ENCODE measurements at places on chromosomes 2 and 18. TPM values are rescaled to one million over a fixed set of nuclear protein-coding genes. Genes with fewer than 3 reads are reported as not detected.
A peak's percentile ranks its signal among the peaks of the same experiment; 100 is the strongest.

TCF7L1 gene
- total RNA-seq, result 8.5 TPM

SLC23A3 gene
- 1.3 TPM for total RNA-seq

TEX44 gene
- total RNA-seq, result not detected

SLC35G4 gene
- not detected for total RNA-seq

GPR55 gene
- not detected for total RNA-seq

SLC39A10 gene
- total RNA-seq, result 32.9 TPM

CNGA3 gene
- not detected for total RNA-seq

KYNU gene
- total RNA-seq, result not detected

ANKRD62 gene
- not detected for total RNA-seq

RPRM gene
- total RNA-seq, result not detected

ATRAID gene
- 111 TPM for total RNA-seq

HAT1 gene
- 60.2 TPM for total RNA-seq

MPHOSPH10 gene
- 18.9 TPM for total RNA-seq

FHOD3 gene
- total RNA-seq, result 0.14 TPM

GRCh38 chr2:142582317-142582716 lies 295.1 kb upstream of the KYNU start:
- no peak for DNase-seq

GRCh38 chr2:36407413-36407812 lies 51.8 kb downstream of the CRIM1 start:
- DNase-seq, result peak; percentile 51

- peak; percentile 44 for DNase-seq
Measured at GRCh38 chr2:99881901-99882591, 260.3 kb downstream of the AFF3 start.

DNA sequence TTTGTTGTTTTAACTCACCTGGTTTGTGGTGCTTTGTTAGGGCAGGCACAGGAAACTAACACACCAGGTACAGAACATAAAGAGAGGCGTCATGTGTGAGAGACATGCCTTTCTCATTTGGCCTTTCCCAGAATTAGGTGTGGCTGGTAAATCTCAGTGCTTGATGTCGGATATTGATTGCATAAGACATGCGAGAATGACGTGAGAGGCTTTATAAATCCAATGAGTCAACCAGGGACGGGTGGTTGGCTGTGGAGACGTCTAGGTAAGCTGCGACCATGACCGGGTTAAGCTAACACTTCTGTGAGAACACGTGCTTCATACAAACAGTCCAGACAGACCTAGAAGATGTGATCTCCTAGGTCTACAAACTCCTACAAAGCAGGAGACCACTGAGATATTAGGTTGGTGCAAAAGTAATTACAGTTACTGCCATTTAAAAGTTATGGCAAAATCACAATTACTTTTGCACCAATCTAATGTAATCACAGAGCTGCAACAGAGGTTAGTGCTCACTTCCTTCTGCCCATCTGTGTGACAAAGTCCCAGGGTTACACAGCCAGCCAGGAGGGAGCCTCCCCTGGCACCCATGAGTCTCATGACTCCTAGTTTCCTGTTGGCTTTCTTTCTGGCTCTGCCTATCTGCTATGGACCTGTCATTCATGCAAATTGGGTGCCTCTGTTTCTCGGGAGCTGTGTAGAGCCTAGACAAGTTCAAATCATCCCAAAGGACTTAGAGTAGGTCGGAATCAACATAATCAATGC lies 98.9 kb upstream of the ATP8B1 start:
- no peak for DNase-seq

- no peak for DNase-seq
Measured at GRCh38 chr2:163420604-163421003, 315.2 kb downstream of the FIGN start.

GRCh38 chr2:202017940-202018339 lies 15.7 kb upstream of the FZD7 start:
- DNase-seq, result no peak

DNA sequence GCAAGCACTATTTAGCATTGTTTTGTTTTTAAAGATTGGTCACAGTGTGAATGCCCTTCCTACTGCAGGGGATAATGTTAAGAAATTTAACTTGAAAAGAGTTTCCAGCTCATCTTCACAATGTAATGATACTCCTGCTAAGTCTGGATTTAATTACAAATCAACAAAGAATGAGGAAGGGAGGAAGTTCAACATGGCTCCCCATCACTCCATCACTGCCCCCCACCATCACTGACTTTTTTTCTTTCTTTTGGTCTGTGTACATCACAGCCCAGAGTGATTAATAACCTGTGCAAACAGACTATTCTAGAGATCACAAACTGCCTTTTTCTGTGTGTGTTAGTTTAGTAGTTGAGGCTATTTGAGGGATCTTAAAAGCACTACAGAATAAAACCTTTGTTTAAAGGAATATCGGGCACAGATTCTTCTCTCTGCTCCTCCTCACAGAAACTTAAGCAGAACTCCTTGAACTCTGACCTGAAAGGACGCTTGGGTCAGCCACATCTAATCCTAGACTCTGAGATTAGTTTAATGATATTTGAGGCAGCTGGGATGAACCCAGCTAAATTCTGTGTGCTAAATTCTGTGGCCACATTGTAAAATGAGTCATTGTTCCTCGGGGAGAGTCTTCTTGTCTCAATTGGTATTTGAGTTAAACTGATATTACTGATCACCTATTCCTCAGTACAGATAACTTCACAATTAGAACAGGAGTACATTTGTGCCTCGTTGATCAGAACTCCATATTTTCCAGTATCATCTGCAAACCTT lies 47.8 kb downstream of the SATB2 start:
- DNase-seq, result no peak

GRCh38 chr18:68803356-68803755 lies 5.5 kb downstream of the CCDC102B start:
- DNase-seq, result no peak

DNA sequence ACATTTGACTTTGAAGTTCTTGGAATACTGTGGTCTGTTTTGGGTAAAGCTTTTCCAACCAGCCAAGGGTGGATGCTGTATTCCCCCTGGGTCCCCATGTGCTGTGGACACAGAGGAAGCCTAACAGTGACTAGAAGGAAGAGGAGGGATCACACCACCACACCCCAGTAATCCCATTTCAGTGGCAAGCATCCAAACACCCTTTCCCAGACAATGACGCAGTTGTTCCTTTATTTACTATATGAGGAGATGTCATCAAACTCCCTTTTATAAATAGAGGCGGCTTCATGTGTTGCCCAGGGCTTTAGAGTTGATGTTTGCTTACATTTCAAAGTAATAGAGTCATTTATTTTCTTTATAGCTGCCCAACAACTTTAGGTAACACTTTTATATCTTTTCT lies 959.4 kb upstream of the GYPC start:
- DNase-seq, result no peak

DNA sequence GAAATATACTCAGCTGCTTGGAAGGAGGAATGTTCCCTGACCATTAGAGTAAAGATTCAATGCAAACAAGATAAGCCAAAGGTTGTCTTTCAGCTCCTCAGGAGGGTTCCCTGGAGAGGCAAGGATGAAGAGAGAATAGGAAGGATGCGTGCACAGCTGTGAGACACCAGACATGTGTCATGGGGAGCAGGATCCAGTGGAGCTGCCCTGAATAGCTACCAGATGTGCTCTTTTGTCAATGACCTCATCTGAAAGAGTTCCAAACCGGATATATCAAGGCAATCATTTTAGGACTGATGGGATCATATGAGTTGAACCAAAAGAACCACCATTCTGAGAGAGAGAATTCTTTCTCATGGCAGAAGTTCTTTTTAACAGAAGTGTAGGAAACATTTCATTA lies 490.6 kb downstream of the IRS1 start:
- DNase-seq, result no peak

GRCh38 chr2:141555876-141556470 lies 574.8 kb downstream of the LRP1B start:
- no peak for DNase-seq

GRCh38 chr18:47191961-47192360 lies 15.8 kb upstream of the IER3IP1 start:
- DNase-seq, result peak; percentile 55

- no peak for DNase-seq
Measured at GRCh38 chr2:34317797-34318196, 718.7 kb upstream of the FAM98A start.

- DNase-seq, result peak; percentile 25
Measured at GRCh38 chr2:223122781-223123180, 70.8 kb downstream of the KCNE4 start.

DNA sequence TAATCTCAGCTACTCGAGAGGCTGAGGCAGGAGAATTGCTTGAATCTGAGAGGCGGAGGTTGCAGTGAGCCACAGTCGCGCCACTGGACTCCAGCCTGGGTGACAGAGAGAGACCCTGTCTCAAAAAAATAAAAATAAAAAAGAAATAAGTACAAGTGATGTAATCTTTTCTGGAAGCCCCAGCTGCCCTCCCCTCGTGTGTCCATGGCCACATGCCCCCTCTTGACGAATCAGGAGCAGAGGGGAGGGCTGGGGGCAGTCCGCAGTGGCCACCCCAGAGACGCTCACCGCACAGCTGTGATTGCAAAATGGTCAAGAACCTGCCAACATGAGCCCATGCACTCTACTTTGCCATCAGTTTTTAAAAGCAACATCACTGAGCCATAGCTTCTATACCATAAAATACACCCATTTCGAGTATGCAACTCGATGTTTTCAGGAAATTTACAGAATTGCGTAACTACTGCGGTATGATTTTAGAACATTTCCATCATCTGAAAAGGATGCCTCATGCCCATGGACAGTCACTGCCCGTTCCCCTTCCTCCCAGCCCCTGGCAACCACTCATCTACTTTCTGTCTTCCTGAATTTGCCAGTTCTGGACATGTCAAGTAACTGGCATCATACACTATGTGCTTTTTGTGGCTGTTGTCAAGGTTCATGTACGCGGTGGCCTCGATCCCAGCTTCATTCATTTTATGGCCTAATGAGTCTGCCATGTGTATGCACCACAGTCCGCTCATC lies 88.1 kb downstream of the NDUFA10 start:
- no peak for DNase-seq

DNA sequence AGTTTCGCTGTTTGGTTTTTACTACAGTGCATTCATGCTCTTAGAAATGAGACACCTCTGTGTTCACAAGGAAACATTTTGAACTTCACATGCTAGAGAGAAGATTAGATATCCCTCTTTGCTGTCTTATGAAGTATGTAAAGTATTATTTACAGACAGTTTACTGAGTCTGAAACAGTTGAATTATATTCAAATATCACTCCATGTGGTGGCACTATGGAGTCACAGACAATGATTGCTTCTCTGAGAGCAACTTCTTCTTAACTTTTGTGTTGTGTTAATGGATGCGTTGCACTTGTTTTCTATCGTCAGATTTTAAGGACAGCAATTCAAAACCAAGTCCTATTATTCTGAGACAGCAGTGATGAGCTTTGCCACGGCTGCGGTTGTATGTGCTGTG lies 823.6 kb downstream of the GALR1 start:
- DNase-seq, result no peak

- no peak for DNase-seq
Measured at GRCh38 chr2:131145040-131145439, 39.9 kb downstream of the PLEKHB2 start.

DNA sequence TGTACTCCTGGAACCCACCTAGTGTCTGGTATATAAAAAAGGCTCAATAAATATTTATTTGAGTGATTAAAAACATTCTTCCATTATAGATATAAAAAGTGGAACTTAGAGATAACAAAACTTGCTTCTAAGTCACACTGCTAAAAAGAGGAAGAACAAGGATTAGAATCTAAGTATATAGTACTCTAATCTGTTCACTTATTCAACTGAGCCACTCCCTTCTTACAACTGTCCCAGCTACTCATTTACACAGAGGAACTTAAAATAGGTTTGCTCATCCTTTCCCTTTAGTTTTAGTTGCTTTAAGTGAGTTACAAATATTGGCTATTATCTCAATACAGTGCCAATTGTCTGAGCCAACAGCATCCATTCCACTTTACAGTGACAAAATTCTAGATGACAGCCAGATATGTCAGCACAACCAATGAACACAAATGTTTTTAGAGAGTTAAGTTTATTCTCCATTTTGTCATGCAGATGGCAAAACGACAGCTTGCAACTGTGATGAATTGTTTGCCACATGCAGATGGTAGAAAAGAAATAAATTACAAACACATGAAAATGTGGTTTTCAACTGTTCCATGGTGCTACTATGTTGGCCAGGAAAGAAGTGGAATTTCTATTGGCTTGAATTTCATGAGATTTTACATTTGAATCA lies 280.7 kb upstream of the ZC3H15 start:
- DNase-seq, result no peak

- DNase-seq, result no peak
Measured at GRCh38 chr2:111042772-111043771, 77.6 kb upstream of the BCL2L11 start.

DNA sequence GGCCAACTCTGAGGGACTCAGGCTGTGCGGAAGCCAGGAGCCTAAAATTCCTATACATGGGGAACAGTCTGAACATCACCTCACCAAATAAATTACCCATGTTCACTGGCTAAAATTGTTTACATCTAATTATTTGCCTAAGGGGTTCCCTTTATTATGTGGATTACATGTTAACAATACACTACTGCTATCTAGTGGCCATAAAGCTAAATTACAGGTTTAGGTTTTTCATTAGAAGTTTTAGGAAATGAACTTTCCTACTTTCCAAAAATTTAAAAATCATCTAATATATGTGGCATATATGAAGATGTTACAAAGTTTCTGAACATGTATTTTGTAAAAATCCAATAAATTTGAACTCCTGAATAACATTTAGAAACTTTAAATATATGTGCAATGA lies 40.3 kb downstream of the PLA2R1 start:
- DNase-seq, result no peak

- no peak for DNase-seq
Measured at GRCh38 chr2:168369031-168369430, 87.0 kb upstream of the CERS6 start.

DNA sequence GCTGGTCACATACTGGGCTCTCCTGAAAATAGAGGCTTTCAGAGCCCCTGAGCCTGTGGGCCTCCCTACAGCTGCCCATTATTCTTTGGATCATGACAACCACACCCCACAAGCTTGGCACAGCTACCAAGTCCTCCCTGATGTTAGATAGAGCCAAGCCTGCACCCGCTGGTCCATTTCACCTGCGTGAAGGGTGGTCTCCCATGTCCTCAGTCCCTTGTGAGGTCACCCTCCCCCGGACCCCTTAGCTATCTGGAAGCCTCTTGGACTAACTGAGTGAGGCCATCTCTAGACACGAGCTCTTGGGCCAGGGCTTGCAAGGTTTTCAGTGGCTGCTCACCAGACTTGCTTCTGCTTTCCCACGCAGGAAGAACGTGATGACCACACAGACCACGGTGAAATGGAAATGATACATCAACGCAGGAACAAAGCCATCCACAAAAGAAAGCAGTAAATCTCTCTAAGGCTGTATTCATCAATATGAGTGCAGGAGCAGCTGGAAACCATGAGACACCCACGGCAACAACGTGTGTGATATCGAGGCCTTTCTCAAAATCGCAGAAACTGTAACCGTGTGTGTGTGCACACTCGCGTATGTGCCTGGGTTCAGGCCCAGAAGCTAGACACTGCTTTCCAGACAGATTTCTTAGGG lies 10.1 kb upstream of the MAL start:
- DNase-seq, result no peak

- DNase-seq, result no peak
Measured at GRCh38 chr18:34357944-34358580, 133.3 kb upstream of the NOL4 start.
